Mammary microvascular endothelial cell (primary cell): ENCODE measurements at places on chromosomes 1 and 21. TPM values are rescaled to one million over a fixed set of nuclear protein-coding genes. Genes with fewer than 3 reads are reported as not detected.

Gene BRINP2
- total RNA-seq, result not detected in 2 replicates

Gene CASP9
- 11.3 and 17.4 TPM in 2 replicates for total RNA-seq

Gene STUM
- not detected in 2 replicates for total RNA-seq

Gene WLS
- 65.8 and 78.1 TPM in 2 replicates for total RNA-seq

Gene ACTL8
- total RNA-seq, result not detected in 2 replicates

Gene TAL1
- total RNA-seq, result 25.1 and 25.8 TPM in 2 replicates

Gene FCRL2
- total RNA-seq, result not detected in 2 replicates

Gene KDF1
- not detected in 2 replicates for total RNA-seq

Gene C8B
- not detected in 2 replicates for total RNA-seq

Gene FHAD1
- 0.39 and 0.40 TPM in 2 replicates for total RNA-seq

Gene KLHL21
- 42.4 and 44.2 TPM in 2 replicates for total RNA-seq

Gene CDC20
- total RNA-seq, result 174 and 181 TPM in 2 replicates

Gene OR2T35
- total RNA-seq, result not detected in 2 replicates

Gene S100A2
- total RNA-seq, result 1.5 and 2.0 TPM in 2 replicates

Gene ZNF593OS
- 0.33 TPM in 1 of 2 replicates, not detected in the other for total RNA-seq

Gene FLG
- not detected in 2 replicates for total RNA-seq

Gene LHX8
- not detected in 2 replicates for total RNA-seq

Gene B3GALT5
- not detected in 2 replicates for total RNA-seq

Gene CDCA8
- 31.5 and 34.0 TPM in 2 replicates for total RNA-seq

Gene SPATA17
- not detected in 2 replicates for total RNA-seq

Gene RHD
- total RNA-seq, result not detected in 2 replicates

Gene S100A1
- total RNA-seq, result not detected in 2 replicates

Gene TGFB2
- 2.5 and 3.5 TPM in 2 replicates for total RNA-seq

Gene CEP350
- total RNA-seq, result 15.2 and 19.1 TPM in 2 replicates

Gene NUAK2
- 11.1 and 15.7 TPM in 2 replicates for total RNA-seq

Gene CGN
- 0.13 and 1.5 TPM in 2 replicates for total RNA-seq

Gene OR2M3
- total RNA-seq, result not detected in 2 replicates

Gene RXRG
- total RNA-seq, result not detected in 2 replicates

Gene FAM72C
- 1.9 and 2.9 TPM in 2 replicates for total RNA-seq
